ENCODE measurements at places on chromosomes 5 and 9.

- DNase-seq = no peak
Measured at GRCh38 chr5:139091439-139092156, 106.6 kb downstream of the SIL1 start.

DNA sequence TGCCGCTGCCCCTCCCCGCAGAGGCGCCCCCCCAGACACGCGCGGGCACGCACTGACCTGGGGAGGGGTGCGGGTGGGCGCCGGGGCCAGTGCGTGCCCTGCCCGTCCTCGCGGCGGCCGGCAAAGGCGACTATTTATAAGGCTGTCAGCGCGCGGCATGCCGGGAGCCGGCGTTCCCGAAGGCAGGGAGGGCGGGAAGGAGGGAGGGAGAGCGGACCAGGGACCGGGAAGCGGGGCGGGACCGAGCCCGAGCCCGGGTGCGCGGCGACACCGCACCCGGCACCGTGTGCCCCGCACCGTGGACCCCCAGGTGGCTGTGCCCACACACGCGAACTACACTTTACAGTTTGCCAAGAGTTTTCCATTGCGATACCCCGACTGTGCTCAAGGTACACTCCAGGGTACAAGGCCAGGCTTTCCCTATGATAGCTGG, at the start of gene AK1:
Gene AK1 (minus strand): TSS at position 110 of the 433 bp plus-strand sequence. CDS start 3,058 bp downstream, outside the sequence.
- no peak for DNase-seq

DNA sequence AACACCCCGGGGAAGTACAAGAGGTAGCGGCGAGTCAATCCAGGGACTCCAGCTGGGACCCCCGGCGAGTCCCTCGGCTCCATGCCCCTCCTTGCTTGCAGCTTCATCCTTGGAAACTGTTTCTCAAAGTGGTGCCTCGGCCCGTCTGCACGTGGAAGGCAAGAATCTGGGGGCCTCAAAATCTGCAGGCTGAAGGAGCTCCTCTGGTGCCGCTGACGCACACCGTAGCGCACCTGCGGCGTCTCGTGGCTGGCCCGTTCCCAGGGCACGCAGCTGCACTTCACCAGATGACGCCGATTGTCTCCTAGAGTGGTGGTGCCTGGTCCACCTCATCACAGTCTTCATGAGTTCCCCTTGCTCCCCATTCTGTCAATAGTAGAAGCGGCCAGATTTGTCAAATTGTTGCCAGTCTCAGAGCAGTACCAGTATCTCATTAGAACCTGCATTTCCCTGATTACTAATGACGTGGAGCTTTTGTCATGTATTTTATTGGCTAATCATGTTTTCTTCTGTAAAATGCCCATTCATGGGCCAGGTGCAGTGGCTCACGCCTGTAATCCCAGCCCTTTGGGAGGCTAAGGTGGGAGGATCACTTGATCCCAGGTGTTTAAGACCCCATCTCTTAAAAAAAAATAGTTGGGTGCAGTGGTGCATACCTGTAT, 38.6 kb downstream of the GTF3C4 start:
- no peak for DNase-seq

GRCh38 chr5:18720002-18720401, 1085.7 kb downstream of the TAF11L14 start:
- no peak for DNase-seq

DNA sequence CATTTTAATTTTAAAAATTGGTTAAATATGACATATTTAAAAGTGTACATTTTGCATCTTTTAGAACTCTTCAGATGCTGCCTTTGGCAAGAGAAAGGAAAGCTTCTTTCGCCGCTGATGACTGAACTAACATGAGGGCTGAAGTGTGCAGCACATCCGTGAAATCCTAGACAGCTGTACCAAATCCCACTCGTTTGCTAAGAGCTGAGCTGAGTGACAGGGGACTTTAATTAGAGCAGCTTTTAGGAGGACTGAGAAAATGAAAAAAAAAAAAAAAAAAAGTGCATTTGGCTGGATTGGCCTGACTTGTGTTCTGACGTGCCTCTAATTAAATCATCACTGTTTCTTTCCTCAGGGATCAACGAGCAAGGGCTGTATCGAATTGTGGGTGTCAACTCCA, 271.3 kb downstream of the ARHGAP26 start:
- DNase-seq = no peak

DNA sequence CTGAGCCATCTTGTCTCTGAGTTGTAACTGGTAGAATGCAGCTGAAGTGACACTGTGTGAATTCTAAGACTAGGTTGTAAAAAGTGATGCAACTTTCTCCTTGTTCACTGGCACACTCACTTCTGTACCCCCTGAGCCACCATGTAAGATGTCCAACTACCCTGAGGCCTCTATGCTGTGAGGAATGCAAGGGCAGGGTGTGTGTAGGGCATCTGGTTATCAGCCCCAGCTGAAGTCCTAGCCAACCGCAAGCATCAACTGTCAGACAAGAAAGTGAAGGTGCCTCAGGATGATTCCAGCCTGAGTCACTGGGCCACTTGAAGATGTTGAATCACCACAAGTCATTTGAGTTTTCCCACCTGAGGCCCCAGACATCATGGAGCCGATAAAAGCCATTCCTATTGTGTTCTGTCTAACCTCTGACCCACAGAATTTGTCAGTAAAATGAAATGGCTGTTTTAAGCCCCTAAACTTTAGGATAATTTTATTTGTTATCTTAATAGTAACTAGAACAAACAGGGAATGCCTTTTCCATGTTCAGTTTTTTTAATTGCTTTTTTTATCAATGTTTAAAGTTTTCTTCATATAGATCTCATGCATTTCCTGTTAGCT, 18.7 kb upstream of the RHOBTB3 start:
- no peak for DNase-seq

DNA sequence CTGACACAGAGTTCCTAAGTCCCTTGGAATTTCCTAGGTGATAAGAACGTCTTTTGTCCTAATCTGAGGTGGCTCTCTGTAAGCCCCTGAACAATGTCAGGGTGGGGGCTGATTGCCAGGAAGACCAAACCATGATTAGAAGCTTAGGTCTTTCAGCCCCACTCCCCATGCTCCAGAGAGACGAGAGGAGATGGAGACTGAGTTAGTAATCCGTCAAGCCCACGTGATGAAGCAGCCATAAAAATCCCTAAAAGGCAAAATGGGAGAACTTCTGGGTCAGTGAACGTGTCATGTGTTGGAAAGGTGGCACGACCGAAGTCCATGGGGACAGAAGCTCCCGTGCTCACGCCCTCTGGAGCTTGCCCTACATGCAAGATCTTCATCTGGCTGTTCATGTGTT, 85.6 kb downstream of the RAD23B start:
- DNase-seq = no peak

DNA sequence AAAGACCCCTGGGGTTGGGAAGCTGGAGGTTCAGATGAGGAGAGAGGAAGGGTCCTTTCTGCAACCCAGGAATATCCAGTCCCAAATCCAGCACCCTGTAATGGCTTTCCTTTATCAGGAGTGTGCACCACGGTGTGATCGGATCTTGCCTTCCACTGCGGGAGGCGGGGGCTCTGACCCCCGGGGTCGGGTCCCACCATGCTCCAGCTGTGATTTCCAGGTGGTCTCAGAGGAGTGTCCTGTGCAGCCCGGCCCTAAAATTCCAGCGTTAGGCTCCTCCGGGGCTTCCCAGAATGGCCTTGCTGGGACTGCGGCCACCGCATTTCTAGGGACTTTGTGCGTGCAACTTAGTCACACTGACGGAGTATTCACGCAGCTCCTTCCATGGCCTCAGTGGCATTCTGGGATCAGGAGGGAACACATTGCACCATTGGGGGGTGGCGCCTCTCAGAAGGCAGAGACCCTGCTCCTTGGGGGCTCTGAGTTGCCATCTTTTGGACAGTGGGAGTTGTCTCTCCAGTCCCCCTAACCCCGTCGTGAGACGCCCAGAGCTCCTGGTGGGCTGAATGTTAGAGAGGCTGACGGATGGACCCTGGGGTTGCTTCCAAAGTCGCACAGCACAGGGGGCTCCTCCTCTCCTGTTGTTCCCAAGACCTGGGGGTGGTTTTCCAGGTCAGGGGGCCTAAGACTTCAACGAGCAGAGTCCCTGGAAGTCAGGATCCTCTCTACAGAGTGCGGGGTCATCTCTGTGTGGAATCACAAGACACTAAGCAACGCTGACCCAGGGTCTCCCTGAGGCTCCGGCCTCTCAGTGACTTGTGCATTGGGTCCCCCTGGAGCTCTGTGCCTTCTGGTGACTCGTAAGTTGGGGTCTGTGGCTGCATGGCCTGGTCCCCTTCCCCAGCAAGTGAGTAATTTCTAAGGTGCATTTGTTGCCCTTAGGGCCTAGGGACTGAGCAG, 42.7 kb upstream of the IRX4 start:
- DNase-seq = no peak

DNA sequence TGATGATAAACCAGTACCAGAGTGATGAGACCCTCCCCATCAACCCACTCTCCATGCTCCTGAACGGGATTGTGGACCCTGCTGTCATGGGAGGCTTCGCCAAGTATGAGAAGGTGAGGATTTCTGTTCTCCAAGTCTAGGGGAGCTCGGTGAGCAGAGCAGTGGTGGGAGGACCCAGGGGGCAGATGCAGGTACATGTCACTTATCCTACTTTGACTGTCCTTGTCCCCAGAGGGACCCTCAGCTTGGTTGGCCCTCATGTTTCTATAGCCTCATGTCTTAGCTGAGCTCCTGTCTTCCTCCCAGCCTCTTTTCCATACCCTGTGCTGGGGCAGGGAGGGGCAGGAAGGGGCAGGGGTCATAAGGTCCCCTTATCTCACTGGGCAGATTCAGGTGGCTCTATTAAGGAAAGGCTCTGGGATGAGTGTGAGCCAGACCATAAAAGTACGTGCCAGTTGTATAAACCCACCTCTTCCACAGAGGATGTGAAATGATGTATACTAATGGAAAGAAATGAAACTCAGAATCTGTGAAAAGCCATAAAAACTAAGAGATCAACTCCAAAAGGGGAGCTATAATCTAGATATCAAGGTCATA, 38.0 kb upstream of the FOXI1 start:
- no peak for DNase-seq

DNA sequence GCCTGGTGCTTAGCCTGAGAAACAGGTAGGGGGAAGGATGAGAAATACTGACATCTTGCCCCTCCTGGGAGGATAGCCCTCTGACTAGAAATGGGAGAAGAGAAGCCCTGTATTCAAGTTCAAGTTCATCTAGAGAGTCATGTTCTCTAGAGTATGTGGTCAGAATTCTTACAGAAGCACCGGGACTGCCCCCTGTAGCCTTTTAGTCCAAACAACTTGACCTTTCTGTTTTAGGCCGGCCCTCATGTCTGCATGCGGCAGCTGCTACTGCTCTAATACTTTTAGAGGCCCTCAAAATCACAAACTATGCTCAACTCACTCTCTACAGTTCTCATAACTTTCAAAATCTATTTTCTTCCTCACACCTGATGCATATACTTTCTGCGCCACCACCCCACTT, 47.7 kb downstream of the PHAX start:
- no peak for DNase-seq

Measured in AG09309 (cell line).